T47D (cell line): ENCODE measurements at places on chromosomes 2 and 18.

- DNase-seq, result no peak
Observed at GRCh38 chr2:207153266-207153975, 12.3 kb downstream of the KLF7 start.

GRCh38 chr18:11578799-11579198 is 30.6 kb upstream of the SLC35G4 start:
- DNase-seq, result no peak

- no peak for DNase-seq
Observed at GRCh38 chr2:60629801-60630385, 76.4 kb upstream of the BCL11A start.

DNA sequence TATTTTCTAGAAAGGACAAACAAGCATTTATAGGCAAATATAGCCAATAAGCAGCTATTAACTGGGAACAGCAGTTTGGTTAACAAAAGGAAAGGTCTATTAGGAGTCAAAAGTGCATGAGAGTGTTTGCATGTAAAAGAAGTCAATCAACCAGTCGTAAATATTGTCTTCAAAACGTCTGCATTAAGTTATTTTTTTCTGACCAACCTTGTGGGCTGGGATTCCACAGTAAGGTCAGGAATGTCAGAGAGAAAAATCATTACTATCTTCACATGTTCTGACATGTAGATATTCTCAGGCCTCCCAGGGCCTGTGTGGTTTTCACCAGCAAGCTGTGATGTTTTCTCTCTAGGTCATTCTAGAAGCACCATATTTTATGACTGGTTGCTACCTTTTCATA is 922.5 kb downstream of the SUCLG1 start:
- DNase-seq, result no peak

DNA sequence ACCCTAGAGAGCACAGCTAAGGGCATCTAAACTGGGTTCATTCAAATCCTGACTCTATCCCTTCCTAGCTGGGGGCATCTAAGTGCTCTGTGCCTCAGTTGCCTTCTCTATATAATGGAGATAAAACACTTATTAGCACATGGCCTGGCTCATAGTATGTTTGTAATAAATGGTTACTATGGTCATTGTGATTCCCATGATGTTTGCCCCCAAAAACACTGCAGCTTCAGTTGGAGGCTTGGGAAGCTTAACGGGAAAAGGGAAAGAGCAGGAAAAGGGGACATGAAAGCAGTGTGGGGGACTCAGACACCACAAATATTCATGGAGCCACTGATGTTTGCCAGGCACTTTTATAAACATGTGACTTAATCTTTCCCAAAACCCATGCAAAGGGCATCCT is 118.1 kb downstream of the INHBB start:
- no peak for DNase-seq

DNA sequence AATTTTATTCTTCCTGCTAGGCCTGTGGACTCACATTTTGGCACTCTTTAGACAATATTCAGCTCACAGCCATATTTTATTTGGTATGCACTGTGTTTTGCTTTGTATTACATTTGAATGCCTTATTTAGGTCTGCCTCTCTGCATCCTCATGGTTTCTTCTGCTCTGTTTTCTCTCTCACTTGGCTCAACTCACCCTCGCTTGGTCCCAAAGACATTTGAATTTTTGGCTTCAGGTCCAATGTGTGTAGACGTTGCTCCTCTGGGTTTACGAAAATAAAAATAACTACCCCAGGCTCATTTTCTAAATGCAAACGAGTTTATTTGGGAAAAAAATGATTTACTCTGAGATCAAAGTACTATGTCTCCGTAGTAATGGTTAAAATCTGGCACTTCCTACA is 91.1 kb upstream of the REG3A start:
- no peak for DNase-seq

GRCh38 chr18:706405-706804 is 6.0 kb downstream of the ENOSF1 start:
- DNase-seq, result no peak
